ENCODE measurements at places on chromosomes 11 and 22.

GRCh38 chr11:134622458-134622857 is 210.4 kb upstream of the B3GAT1 start:
- DNase-seq = no peak

- no peak for DNase-seq
Observed at GRCh38 chr22:48185071-48186055, 1422.9 kb downstream of the TBC1D22A start.

GRCh38 chr22:44522526-44523170 is 24.6 kb upstream of the RTL6 start:
- DNase-seq = peak; percentile 62

DNA sequence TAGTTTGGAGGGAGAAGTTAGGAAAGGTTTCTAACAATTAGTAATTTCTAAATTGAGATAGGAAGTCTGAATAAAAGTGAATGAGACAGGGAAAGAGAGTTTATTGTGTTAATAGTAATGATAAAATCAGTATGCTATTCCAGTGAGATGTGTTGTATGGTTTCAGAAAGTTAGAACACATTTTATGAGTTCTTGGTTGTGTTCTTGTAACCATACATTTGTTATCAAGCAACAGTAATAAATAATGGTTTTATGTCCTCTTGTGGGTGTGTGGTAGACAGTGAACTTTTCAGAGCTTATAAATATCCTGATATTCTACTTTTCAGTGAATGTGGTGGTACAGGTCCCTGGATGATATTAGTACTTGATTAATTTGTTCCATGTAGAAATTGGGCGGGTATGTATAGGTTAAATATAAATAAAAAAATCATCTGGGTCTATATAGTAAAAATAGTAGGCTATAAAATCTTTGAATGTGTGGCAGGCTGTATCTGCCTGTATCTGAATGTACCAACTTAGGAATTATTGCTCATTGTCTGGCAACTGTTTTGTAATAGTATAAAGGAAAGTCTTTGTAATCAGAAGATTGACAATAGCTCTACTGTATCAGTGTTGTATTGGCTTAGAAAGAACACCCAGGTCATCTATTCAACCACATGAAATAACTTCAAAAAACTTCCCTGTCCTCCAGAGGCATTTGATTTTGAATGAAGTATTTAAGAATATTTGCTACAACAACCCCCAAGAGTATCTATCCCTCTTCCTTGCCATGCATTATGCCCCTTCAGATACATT is 54.8 kb downstream of the UVRAG start:
- DNase-seq = no peak

DNA sequence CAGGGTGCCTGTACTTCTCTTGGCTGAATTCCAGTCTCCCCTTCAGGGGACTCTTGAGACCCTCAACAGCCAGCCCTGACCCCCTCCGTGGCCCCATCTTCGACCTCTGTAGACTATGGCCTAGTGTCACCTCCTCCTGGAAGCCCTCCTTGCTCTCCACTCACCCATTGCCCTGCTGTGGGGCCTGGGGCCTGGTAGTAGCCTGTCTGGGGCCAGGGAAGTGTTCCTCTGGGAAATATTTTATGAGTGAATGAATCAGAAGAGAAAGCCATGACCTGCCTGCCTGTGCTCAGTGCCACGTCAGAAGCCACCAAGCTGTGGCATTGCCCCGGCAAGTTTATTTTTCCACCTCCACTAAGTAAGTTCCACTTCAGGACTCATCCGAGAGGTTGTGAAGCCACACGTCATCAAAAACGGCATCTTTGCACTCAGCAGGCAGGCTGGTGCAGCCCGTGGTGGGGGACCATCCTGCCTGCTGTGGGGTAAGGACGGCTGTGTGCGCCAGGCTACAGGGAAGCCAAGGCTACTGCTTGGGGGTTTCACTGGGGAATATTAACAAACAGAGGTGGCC is 59.6 kb upstream of the PPARA start:
- peak; percentile 74 for DNase-seq

DNA sequence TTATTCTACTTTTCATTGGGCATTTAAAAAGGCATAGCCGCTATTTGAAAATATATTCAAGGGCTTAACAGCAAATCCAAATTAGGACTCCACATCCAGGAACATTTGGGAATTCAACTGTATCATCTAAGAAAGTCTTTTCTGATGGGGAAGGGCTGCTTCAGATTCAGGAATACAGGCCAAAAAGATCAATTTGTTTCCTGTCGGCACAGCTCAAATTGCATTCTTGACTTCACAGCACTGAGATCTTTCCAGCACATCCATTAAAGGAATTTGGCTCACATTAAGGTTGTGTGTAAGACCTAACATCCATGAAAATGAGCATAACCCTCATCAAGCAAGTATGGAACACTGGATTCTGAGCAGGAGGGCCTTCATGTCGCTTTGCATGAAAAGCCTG is 1169.5 kb upstream of the CCDC90B start:
- DNase-seq = no peak

- DNase-seq = no peak
Observed at GRCh38 chr11:78227921-78228320, 39.2 kb downstream of the USP35 start.

GRCh38 chr11:9765320-9766101 is 101.6 kb downstream of the SWAP70 start:
- DNase-seq = peak; percentile 82

DNA sequence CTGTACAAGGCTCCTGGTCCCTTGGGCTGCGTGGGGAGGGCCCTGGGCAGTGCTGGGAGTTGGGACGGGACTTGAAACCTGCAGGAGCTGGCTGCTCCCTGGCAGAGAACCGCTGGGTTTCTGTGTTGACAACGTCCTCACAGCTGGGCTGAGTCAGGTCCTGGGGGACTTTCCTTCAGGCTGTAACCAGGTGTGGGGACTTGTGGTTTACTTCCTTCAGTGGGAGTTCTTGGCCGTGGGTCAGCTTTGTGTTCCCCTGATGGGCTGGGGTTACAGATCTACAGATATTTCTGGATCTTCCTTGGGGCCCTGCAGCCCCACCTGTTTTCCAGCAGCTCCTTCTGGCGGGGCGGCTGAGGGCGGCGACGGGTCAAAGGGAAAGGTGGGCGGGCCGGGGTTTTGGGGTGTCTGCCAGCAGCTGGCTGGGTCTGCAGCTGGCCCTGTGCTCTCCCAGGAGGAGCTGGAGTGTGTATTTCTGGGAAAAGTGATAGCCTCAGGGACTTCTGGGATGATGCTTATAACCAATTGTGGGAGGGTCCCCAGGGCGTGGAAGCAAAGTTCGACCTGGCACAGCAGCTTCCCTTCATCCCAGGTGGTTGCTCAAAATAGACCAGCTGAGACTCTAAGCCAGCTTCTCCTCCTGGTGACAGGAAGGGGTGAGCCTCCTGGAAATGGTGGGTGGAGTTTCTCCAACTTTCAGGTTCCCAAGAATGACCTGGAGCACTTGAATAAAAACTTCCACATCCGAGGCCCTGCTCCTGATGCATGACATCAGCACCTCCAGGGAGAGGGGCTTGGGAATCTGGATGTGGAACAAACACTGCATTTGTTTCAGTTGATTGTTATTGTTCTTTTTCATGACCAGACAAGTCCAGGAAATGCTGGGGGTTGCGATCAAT is 19.1 kb downstream of the ST14 start:
- no peak for DNase-seq

GRCh38 chr11:26286472-26287066 is 45.4 kb upstream of the ANO3 start:
- DNase-seq = no peak

DNA sequence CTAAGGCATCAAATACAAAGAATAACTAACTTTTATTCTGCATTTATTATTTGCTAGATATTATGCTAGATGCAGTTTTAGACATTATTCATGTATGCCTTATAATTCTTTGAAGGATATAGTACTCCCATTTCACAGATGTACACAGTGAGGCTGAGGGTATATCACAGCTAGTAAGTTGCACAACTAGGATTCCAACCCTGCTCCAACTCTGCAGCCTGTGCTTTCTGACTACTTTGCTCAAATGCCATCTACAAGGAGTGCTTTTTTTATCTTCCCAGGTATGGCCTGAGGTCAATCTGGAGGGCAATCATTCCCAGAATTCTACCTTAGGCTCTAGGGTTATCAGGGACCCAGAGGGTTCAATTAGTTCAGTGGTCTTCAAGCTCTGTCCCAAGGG is 28.4 kb downstream of the NUP160 start:
- DNase-seq = no peak

GRCh38 chr22:35663371-35663770 is 15.1 kb downstream of the APOL6 start:
- DNase-seq = no peak
